Tibial nerve (tissue), 4 donors: ENCODE measurements at places on chromosomes 1 and 21. TPM values are rescaled to one million over a fixed set of nuclear protein-coding genes. Genes with fewer than 3 reads are reported as not detected.

The CHD5 gene
- 0.30 TPM for total RNA-seq

The UBAP2L gene
- total RNA-seq, result 68.2 TPM

- no peak for DNase-seq
Observed at GRCh38 chr1:40784141-40784770, 669 bp downstream of the KCNQ4 start.

- no peak for DNase-seq
Observed at GRCh38 chr1:42003433-42003832, 84.7 kb upstream of the HIVEP3 start.

DNA sequence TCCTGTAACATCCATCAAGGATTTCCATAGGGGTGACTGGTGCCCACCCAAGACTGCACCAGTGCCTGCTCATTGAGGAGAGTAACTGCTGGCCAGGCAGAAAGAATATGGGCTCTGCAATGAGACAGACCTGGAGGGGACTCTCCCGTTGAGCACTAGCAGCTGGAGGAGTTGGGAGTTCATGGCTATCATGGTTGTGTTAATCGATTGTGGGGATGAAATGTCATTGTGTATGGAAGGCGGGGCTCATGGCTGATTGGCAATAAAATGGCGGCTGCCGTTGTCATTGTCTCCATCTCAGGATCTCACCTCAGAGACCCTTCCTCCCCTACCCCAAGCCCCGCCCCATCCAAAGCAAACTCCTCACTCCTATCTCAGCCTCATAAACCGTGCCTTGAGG lies 3.9 kb downstream of the TMEM125 start:
- no peak for DNase-seq

DNA sequence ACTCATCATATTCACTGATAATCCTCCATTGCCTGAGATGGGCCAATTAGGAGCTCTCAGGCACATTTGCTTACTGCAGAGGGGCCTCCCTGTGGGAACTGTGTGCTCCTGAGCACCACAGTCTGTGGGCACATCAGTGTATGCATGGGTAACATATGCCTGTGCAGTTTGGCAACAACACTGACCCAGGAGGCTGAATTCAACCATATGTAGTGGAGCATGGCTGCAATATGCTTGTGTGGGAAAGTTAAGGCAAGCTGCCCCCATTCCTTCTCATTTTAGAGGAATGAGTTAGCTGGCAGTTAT lies 11.8 kb upstream of the FMOD start:
- DNase-seq, result no peak

- DNase-seq, result no peak
Observed at GRCh38 chr21:35147439-35147838, 98.3 kb upstream of the RUNX1 start.

DNA sequence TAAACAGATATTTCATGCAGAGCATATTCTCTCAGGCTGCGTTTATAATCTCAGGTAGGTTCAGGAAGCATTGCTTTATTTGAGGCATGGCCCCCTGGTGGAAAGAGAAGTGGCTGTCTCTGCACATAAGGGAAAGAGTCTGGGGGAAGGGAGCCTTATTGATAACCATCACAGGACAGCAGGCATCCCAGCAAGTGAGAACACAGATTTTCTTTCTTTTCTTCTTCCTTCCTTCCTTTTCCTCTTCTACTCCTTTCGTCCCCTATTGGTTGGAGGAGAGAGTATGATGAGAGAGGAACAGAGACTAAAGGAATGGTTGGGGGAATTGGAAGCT lies 21.9 kb downstream of the TSNAX start:
- DNase-seq, result no peak
